PC-3 (cell line): ENCODE measurements at places on chromosomes 2 and 18. TPM values are rescaled to one million over a fixed set of nuclear protein-coding genes. Genes with fewer than 3 reads are reported as not detected.
A peak's percentile ranks its signal among the peaks of the same experiment; 100 is the strongest.

DNA sequence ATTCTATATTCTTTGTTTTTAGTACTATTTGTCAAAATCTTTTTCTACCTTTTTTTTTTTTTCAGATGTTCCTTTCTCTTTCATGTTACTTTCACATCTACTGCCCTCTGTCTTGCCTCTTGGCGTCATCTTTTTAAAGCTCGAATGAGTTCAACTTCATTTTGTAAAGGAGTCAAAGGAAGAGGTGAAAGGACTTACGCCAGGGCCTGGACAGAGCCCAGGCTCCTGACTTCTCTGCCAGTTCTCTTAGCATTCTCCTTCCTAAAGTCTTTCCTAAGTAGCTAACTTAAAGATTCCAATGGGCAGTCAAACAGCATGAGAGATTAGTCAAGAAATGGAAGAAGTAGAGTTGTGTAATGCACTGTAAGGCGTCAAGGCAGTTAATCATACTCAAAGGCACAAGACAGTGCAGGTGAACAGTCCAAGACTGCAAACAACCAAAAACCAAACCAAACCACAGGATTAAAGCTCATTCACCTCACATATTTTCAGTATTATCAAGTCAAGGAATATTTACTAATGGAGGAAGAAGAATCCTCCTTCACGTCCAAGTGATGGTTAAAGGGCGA, 301.7 kb downstream of the TCF4 start:
- DNase-seq: no peak

- peak; percentile 89 for DNase-seq
Observed at GRCh38 chr18:9526458-9526857, 51.1 kb downstream of the RALBP1 start.

GRCh38 chr18:49843778-49844625, 30.7 kb upstream of the ACAA2 start:
- no peak for DNase-seq

GRCh38 chr18:46040033-46040746, 31.9 kb downstream of the PSTPIP2 start:
- no peak for DNase-seq

Gene MC5R
- not detected in 2 replicates for total RNA-seq
